ENCODE measurements at places on chromosomes 2 and 18. TPM values are rescaled to one million over a fixed set of nuclear protein-coding genes. Genes with fewer than 3 reads are reported as not detected.

Gene EGR4
- 0.28 TPM for total RNA-seq

Gene DPY30
- total RNA-seq = 116 TPM

Gene TNFRSF11A
- 9.5 TPM for total RNA-seq

Gene CNGA3
- total RNA-seq = not detected

Gene MFSD2B
- 0.62 TPM for total RNA-seq

Gene MEP1B
- total RNA-seq = not detected

Gene DUSP19
- 0.45 TPM for total RNA-seq

Gene POTEC
- total RNA-seq = not detected

Gene CDCA7
- 48.6 TPM for total RNA-seq

Gene WNT6
- total RNA-seq = 0.16 TPM

Data from A549 treated with Mapracorat at 1 μM for 4 hours (cell line).